Stimulated activated CD8-positive, alpha-beta memory T cell treated with anti-CD3 and anti-CD28 coated beads, Interleukin-4, amount 100 ng/mL, for 48 hours (primary cell): ENCODE measurements at places on chromosomes 13 and 19.

GRCh38 chr19:15641901-15642491 lies 1.3 kb downstream of the CYP4F3 start:
- no peak for DNase-seq

GRCh38 chr19:55442372-55442961 lies 633 bp downstream of the SHISA7 start:
- no peak for DNase-seq

DNA sequence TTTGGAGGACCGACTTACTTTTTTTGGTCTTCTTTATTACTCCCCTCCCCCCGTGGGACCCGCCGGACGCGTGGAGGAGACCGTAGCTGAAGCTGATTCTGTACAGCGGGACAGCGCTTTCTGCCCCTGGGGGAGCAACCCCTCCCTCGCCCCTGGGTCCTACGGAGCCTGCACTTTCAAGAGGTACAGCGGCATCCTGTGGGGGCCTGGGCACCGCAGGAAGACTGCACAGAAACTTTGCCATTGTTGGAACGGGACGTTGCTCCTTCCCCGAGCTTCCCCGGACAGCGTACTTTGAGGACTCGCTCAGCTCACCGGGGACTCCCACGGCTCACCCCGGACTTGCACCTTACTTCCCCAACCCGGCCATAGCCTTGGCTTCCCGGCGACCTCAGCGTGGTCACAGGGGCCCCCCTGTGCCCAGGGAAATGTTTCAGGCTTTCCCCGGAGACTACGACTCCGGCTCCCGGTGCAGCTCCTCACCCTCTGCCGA lies 409 bp downstream of the FOSB start:
- DNase-seq, result peak; percentile 54

DNA sequence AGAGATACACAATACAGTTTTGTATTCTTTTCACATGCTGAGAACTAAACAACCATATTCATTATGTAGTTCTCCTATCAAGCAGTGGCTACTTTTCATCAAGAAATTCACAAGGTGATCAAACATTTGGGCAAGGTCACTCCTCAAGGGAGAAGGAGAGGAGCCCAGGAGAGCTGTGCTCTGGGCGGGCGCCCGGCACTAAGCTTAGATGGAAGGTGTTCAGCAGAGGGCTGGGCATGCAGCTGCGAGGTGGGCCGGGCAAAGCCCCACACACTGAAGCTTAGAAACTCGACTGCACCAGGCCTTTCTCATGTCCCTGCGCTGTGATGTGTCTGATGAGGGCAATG lies 30.4 kb upstream of the SPACA7 start:
- no peak for DNase-seq

DNA sequence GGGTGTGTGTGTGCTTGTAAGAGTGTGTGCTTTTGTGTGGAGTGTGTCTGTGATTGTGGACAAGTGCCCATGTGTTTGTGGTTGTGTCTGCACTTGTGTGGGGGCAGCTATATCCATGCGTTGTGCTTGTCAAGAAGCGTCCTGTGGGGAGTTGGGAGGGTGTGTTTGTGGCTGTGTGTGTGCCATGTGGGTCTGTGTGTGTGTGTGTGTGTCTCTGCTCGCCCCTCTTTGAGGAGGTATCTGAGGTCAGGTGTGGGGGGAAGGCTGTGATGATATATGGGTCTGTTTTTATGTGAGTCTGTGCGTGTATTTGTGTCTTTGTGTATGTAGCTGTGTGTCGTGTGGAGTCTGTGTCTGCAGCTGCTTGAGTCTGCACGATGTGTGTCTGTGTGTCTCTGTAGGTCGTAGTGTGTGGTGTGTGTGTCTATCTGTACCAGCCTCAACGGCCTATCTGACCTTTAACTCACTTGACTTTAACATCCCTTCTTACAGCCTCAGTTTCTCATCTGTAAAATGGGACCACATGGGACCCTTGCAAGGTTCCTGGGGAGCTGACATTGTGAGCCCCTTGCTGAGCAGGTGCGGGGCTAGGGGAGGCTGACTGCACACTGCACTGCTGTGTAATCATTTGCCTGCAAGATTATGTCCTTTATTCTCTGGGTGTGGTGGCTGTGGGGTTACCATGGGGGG lies 4.0 kb upstream of the NFIC start:
- no peak for DNase-seq

- DNase-seq, result no peak
These were observed 10.1 kb downstream of the COG3 start for GRCh38 chr13:45474584-45475454.

DNA sequence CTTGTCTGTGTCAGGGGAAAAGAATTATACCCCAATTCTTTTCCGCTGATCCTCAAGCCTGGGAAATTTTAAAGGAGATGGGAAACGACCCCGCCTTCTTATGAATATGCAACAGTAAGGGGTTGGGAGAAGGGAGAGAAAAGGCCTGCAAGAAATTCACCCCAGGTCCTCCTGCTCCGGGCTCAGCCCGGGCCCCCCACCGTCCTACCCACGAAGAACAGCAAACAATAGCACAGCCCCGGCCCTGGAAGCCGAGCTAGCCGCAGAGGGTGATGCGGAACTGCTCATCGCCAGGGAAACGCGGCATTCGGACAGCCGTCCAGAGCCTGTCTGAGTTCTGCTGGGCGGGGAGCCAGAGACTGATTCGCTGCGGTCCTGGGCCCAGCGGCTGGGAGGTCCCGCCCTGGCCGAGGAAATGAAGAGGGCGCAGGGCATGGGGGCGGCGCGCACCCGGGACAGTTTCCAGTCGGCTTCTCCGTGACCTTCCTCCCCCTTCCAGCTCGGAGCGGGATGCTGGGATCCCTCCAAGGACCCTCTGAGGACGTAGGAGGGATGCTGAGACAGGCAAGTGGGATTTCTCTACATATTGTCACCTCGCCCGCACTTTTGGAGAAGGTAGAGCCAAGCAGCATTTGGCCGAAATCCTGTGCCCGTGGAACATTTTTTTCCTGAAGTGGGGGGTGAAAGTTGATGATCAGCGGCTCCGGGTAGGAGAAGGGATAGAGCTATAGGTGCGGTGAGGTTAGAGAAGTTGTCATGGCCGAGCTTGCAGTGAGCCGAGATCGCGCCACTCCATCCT lies 82.3 kb upstream of the C1QTNF9B start:
- peak; percentile 54 for DNase-seq

DNA sequence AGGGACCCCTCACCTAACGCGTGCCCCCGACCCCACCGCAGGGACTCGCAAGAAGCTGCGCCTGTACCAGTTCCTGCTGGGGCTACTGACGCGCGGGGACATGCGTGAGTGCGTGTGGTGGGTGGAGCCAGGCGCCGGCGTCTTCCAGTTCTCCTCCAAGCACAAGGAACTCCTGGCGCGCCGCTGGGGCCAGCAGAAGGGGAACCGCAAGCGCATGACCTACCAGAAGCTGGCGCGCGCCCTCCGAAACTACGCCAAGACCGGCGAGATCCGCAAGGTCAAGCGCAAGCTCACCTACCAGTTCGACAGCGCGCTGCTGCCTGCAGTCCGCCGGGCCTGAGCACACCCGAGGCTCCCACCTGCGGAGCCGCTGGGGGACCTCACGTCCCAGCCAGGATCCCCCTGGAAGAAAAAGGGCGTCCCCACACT lies 4.7 kb upstream of the MYBPC2 start:
- no peak for DNase-seq

- no peak for DNase-seq
These were observed 2684.3 kb upstream of the PCDH20 start for GRCh38 chr13:64099994-64100393.
